Hypothalamus (tissue), 51 donors: ENCODE measurements at places on chromosomes 13 and 19.

DNA sequence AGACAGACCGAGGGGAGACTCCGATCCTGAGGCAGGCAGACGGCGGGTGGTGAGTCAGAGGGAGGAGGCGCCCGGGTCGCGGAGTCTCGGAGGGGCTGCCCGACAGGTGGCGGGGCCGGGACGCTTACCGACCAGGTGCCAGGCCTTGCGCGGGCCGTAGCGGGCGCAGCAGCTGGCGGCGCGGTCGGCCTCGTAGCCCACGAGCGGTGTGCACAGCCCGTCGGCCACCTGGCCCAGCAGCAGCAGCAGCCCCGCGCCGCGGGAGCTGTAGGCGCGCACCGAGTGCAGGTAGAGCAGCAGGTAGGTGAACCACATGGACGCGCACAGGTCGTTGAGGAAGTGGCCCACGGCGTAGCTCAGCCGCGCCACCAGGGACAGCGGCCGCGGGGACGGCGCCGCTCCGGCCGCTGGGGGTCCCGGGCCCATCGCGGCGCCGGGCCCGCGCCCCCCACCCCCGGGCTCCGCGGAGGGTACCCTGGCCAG lies 367 bp downstream of the MFSD12 start:
- DNase-seq: no peak

DNA sequence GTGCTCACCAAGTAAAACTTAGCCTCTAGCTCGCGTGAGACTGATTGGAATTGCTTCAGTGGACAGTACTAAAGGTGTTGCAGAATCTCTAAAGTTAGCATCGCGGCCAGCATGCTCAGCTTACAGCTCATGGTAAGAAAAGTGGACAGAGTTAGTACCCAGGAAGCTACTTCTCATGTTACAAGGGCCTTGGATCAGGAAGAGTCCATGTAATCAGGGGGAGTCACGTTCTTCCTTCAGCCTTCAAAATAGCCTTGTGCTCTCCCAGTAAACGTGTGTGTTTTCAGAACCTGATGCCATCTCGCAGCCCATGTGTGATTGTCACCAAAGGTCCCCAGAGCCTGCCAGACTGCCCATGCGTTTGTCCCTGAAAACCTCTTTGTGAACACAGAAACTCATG lies 195.8 kb upstream of the RNF113B start:
- no peak for DNase-seq

GRCh38 chr13:33341861-33342452 lies 56.4 kb upstream of the STARD13 start:
- no peak for DNase-seq

DNA sequence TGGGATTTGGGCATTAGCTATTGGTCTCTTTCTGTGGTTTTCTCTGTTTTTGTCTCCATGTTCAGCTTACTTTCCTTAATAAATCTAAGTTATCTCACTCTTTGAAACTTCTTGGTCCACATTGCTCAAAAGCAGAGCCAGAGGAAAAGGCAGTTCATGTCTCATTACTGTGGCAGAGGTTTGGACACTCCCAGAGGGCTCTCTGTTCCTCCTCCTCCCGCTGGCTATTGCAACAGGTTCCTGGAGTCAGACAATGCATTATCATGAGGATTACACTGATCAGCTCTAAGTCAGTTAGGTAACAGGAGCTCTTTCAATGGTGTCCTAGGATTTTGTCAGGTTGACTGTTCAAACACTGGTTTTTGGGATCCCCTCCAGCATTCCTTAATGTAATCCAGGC lies 298.8 kb downstream of the NDFIP2 start:
- no peak for DNase-seq

GRCh38 chr13:48449656-48450055 lies 36.7 kb upstream of the LPAR6 start:
- no peak for DNase-seq

GRCh38 chr19:8044018-8044417 lies 8.5 kb upstream of the CCL25 start:
- DNase-seq: no peak

DNA sequence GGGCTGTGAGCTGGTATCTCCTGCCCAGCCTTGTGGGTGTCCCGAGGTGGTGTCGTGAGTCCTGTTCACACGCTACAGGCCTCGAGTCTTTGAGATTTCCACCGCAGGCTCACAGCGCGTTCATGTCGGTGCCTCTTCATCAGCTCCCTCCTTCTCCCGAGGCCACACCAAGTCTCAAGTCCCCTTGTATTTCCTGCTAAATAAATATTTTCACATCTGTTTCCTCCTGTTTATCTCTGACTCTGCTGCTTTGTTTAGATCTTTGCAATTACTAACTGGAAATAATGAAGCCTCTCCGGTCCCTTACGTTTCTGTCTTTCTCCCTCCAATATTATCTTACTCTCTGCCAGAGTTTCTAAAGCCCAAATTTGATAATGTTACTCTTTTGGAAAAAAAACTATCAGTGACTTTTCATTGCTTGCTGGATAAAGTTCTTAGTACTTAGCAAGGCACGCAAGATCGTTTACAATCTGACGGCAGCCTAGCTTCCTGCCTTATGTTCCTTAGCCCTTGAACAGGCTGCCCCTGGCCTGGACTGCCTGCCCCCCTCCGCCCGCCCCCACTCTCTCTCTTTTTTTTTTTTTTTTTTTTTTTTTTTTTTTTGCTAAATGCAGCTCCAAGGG lies 130.5 kb upstream of the RNF113B start:
- no peak for DNase-seq

- no peak for DNase-seq
Measured at GRCh38 chr19:277581-278165, 13.5 kb downstream of the PLPP2 start.

GRCh38 chr13:51331354-51331861 lies 8.1 kb upstream of the SERPINE3 start:
- no peak for DNase-seq

DNA sequence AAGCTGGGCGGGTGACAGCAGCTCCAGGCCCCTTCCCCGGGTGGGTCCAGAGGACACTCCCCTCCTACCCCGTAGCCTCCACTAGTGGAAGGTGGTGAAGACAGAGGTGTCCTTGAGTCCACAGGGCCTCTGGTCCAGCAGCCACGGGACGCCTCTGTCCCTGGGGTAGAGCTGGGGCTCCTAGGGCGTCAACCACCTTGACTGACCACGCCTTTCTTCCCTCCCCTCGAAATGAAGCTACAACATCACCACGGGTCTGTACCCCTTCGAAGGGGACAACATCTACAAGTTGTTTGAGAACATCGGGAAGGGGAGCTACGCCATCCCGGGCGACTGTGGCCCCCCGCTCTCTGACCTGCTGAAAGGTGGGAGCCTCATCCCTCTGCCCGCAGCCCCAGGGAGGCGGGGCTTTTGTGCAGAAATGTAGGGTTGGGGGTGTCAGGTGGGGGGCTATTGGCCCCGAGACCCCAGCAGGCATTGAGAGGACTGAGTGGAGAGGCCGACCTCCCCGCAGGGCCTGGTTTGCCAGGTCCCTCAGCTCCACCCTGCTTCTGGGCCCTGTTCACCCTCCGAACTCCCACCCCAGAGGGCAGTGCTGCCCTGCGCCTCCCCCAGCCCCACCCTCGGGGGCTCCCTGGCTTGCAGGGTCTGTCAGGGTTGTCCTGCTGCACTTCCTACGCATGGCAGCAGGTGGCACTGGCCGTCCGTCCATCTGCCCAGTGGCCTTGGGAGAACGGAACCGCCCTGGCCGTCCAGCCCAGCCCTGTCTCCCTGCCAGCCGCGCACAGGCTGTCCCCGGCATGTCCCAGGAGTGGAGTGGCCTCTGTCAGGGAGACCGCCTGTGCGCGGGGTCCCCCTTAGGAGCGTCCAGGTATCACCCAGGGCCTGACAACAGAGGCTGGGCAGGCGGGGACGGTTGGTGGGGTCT lies 15.7 kb downstream of the STK11 start:
- DNase-seq: no peak

GRCh38 chr13:61040181-61040580 lies 375.5 kb downstream of the PCDH20 start:
- no peak for DNase-seq

DNA sequence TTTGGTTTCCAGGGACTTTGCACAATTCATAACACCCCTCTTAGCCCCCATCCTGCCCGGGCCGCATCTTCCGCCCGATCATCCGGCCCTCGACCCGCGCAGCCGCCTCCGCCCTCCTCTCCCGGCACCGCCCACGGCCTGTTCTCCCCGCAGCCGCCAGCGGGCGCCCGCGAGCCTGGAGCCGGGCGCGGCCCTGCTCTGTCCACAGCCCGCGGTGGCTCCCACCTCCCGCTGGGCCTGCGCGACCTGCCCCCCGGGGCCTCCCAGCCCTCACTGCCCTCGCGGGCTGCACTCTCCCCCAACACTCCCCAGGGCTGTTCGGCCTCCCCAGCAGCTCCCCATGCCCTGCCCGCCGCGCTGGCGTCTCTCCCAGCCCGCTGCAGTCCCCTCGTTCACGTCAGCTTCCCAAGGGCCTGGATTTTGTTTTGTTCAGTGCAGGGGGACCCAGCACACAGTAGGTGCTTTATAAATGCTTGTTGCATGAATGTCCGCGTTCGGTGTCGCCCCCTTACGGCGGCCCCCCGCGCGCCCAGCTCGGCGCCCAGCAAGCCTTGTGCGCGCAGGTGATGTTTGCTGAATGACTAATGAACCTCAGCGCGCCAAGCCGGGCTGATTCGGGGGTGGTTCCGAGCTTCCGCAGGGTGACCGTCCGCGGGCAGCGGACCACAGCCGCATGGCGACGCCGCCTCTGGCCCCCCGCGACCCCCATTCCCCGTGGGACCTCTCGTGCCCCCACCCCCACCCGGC lies 4.6 kb upstream of the APC2 start:
- peak; percentile 53 for DNase-seq

DNA sequence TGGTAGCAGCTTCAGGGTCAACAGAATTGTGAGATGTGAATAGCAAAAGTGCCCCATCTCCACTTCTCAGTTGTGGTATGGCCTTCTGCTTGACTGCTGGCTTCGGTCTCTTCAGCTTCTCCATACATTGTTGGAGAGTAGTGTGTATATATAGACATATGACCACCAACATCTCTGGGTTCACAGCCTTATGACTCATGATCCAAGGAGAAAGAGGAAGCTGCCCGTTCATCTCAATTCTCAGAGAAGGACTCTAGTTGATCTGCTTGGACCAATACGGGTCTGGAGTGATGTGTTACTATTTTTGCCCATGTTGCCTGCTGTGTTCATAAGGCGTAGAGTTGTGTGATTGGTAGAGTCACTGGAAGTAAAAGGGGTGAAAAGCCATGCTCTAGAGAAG lies 3.6 kb upstream of the COMMD6 start:
- DNase-seq: no peak

- peak; percentile 22 for DNase-seq
Measured at GRCh38 chr19:51422053-51422448, 4.6 kb upstream of the SIGLEC10 start.

DNA sequence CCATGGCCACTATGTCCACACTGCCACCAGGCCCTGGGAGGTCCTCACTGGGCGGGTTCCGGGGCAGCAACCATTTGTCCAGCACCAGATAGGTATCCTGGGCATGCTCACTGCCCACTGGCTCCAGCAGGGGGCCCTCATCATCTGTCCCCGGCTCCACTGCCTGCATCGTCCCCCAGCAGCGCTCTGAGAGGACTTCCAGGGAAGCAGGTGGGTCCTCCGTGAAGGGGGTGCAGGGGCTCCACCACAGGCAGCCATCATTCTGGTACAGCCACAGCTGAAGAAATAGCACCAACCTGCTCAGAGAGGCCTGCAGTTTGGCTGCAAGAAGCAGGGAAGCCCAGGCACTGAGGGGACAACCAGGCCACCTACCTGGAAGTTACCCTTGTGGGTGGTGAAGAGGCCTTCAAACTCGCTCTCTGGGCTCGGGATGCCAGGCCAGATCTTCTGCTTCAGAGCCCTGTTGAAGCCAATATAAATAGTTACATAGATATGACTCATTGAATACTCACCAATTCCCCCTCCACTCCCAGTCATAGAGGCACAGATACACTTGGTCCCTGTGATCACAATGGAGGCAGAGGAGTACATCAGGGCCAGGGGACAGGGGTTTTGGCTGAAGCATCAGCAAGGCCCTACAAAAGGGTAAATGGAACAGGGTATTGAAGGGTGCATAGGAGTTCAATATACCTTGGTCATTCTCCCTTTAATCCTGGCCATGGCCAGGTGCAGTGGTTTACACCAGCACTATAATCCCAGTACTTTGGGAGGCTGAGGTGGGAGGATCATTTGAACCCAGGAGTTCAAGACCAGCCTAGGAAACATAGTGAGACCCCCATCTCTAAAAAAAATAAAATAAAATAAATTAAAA lies 4.1 kb downstream of the SWSAP1 start:
- DNase-seq: no peak

DNA sequence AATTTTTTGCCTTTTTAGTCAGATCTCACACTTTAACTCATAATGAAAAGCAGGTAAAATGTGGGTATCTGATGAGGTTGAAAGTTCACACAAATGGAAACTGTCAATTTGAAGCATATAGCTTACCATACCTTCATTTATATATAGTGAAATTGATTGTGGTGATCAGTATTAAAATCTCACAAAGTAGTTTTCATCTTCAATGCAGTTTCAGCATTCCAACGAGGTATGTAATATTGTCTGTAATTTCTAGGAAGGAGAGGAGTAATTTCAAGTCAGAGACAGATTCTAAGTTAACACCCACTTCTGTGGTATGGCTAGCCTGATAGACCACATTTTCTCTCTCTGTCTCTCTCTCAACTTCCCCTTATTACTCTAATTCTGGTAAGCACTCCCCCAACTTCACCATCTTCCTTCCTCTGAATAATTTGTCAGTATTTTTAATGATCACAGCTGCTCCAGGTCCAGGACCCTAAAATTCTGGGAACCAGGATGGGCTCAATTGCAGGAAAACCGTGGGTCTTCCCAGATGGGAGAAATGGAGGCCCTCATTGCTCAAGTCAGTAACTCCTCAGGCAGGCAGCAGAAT lies 455.7 kb downstream of the FGF9 start:
- DNase-seq: no peak

- DNase-seq: no peak
Measured at GRCh38 chr19:13938301-13939064, at the start of gene PODNL1. Gene PODNL1, minus strand, starts transcription at chr19:13938417. Its CDS starts 236 bp downstream, at chr19:13938181.

DNA sequence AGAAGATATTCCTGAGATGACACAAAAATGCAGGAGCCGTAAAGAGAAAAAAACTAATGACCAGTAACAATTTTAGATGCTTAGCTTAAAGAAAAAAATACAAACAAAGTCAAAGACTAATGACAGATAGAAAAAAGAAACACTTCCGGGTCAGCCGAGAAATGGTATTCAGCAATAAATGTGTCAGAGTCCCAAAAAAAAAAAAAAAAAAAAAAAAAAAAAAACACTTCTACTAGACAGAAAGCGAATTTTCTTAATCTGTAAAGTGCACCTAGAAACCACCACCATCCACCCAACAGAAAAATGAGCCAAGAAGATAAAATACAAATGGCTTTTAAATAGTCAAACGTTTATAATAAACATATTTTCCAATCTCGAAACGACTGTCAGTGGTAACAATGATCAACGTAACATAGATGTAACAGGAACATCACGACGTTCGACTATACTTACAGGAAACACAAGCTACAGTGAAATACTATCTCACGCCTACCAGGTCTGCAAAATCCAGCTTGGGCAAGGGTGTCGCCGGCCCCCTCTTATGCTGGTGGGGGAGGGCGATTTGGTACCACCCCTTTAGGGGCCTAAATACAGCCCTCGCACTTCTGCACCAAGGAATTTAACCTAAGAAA lies 10.6 kb downstream of the ABHD17A start:
- no peak for DNase-seq

DNA sequence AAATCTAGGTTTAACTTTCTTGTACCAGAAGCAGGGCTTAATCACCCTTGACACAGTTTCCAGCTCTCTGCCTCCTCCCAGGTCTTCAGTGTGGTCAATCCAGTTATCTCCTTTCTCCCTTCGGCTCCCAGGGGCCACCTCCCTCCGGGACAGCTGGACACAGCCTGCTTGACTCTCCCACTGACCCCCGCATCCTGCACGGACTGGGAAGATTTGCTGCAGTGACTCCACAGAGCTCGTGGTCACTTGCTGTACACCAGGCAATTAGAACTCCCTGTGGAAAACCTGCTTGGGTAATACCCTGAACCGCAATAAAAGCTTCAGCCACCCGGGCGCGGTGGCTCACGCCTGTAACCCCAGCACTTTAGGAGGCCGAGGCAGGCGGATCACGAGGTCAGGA lies 116.5 kb downstream of the NUFIP1 start:
- no peak for DNase-seq
